ENCODE measurements at places on chromosomes 2 and 18. TPM values are rescaled to one million over a fixed set of nuclear protein-coding genes. Genes with fewer than 3 reads are reported as not detected.

DNA sequence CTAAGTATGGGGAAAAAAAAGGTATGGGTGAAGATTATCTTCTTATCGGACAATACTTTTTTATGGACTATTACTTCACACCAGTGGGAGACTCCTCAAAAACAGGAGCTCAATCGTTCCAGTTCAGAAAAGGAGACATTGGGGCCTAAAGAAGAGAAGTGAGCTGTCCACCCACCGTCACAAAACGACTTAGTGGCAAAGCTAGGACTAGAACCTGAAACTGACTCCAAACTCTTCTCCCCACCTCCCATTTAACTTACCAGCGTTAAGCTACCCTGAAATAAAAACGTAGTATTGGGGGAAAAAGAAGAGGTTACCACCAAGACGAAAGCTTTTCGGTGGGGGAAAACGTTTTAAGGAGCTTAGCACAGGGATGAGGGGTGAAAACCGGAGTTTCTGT, 503 bp downstream of the GTF3C3 start:
- no peak for DNase-seq

DNA sequence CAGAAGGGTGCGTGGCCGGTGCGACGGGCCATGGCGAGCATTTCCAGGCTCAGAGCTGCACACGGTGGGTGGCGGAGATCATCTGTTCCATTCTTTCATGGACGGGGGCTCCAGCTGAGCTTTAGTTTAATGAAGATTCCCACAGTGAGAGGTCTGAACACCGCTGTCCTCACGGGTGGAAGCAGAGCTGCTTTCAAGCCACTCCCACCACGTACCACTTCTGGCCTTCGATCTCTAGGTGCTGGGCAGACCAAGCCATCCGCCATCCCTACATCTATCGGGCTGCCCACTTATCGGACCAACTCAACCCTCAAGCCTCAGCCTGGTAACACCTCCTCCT, 18.5 kb downstream of the GPR35 start:
- no peak for DNase-seq

DNA sequence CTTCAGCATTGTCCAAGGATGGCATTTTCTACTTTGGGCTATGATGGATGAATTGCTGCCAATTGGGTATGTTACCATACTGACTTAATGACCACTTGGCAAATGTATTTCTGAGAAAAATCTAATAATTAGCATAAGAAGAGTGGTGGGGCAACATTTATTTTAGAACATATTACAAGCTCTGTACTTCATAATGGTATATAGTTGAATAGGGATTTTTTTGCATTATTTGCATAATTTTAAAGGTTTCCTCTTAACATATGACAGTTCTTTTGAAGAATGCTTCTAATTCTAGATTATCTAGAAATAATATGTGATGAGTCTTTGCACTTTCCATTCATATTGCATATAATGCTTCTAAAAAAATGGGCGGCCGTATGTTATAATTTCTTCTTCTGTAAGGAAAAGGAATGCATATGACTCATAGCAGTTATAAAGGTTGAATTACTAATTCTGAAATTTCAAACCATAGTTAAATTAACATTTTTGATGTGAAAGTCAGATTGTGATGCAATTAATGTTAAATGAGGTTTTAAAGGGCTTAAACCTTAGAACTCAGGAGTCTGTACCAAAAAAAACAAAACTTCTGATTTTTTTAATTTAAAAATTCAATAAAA, 1652.3 kb upstream of the SLC39A10 start:
- no peak for DNase-seq

GRCh38 chr2:51153236-51153635, 121.3 kb upstream of the NRXN1 start:
- DNase-seq = no peak

COL4A3 gene
- total RNA-seq = 2.2 TPM

LIPG gene
- 1.3 TPM for total RNA-seq
